Neuronal stem cell (in vitro differentiated cells): ENCODE measurements at places on chromosomes 11 and 22.

DNA sequence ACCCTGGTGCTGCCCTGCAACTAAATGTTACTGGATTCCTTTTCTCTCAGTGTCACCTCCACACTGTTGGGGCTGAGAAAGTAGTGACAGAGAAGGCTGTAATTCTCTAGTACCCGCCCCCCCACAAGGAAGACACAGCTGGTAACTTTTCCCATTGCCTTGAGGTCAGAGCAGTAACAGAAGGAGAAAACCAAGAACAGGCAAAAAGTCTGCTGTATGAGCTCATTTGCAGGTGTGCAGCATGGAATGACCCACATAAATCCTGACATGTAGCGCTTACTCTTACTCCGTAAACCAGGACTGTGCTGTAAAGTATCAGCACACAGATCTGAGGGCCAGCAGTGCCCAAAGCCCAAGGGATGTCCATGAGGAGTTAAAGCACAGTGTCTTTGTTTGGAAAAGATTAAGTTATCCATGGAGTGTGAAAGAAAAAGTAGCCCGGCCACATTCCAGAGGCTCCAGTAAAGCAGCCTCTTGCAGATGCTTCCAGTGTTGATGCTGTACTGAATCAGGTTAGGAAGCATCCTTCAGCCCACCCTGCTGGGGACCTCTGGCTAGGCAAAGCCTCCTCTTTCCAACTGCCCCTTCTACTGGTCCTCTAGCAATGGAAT, 120.7 kb downstream of the PLEKHA7 start:
- DNase-seq: no peak

- DNase-seq: no peak
Measured at GRCh38 chr11:111549196-111549868, 8.8 kb downstream of the LAYN start.

GRCh38 chr22:45693835-45694234, 22.2 kb downstream of the ATXN10 start:
- DNase-seq: no peak

DNA sequence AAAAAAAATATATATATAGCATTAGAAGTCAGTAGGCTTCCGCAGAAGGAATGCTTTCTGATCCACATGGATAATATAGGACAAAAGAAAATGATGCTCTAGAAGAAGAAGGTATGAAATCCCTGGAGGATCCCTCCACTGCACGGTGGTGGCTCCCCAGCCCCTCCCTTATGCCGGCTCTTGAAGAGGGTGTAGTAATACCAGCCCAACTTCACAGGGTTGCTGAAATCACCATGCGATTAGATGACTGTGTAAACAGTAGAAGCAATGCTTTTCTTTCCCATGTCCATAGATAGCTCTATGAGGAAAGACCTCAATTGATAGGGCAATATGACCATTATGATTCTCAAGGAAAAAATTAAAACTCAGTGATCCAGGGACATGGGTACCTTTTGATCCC, 3.2 kb upstream of the ETS1 start:
- DNase-seq: no peak

DNA sequence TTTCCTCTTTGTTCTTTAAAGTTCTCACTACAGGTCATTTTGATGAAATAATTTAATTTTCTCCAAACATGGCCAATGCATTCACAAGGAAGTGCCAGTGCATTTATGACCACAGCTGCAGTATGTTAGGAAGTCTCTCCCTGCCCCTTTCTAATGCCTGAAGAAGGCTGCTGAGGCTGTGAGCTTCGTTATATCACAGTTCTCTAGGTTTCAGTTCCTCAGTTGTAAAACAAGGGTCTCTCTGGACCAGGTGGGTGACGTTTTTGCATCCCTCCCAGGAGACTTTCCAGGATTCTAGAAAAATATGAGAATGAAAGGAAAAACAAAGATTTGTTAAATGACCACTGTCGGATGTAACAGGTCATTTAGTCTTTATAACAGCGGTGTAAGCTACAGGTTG, 171.6 kb downstream of the LARGE1 start:
- DNase-seq: no peak

- peak; percentile 3 for DNase-seq
Measured at GRCh38 chr11:96648991-96649390, 259.2 kb downstream of the JRKL start.

GRCh38 chr22:45268167-45268957, 16.4 kb upstream of the UPK3A start:
- DNase-seq: peak; percentile 89

GRCh38 chr11:73029403-73029802, 112.7 kb downstream of the FCHSD2 start:
- DNase-seq: no peak

GRCh38 chr11:68969386-68969785, 11.4 kb downstream of the MRGPRD start:
- DNase-seq: no peak
